ENCODE measurements at places on chromosomes 4 and X.

DNA sequence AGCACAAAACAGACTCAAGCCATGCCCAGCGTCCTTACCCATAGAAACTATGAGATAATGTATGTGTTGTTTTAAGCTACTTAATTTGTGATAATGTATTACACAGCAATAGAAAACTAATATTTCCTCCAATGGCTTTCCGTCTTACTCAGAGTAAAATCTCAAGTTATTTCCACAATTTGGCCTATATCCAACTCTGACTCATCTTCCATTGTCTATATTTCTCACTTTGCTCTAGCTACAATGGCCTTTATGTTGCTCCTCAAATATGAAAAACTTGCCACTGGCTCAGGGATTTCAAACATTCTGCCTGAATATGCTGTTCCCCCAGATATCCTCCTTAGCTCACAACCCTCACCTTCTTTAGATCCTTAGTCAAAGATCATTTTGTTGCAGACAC, 31.6 kb downstream of the IQCM start:
- DNase-seq, result no peak

- DNase-seq, result no peak
Observed at GRCh38 chrX:72683631-72684030, 30.5 kb downstream of the PHKA1 start.

- DNase-seq, result no peak
Observed at GRCh38 chrX:111585337-111585736, 73.9 kb downstream of the SERTM2 start.

- DNase-seq, result no peak
Observed at GRCh38 chrX:47683184-47683828, 24.3 kb upstream of the UXT start.

DNA sequence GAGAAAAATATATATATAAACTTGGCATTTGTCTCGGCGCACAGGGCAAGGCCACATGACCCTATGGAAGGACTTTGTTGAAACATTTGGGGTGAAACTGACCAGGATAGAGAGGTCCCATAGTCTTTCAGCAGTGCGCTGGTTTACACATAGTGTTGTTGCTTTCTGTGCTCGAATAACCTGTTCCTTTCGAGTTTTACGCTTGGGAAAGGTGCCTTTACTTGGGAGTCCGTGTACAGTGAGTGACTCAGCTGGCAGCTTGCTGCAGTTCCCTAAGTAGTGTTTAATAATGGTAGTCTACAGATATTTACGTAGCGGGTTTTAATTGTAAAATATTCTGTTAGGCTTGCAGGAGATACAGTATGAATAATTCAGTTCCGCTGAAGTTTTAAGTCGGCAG, 578 bp downstream of the APOOL start:
- DNase-seq, result no peak

DNA sequence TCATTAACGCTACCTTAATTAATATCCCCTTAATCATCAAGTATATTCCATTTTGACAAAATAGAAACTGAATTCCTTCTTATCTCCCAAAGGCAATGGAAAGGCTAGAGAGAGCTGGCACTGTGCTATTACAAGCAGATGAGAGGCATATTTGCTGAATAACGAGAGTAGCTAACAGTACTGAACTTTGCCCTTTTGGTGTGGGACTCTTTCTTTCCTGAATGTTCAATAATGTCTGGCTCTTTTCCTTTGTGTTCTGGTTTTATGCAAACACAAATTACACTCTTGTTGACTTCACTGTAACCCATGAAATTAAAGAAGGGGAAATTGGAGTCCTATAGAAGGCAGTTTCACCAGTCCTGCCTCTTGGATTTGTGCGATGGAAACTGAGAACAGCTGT, 63.5 kb downstream of the SHROOM3 start:
- no peak for DNase-seq

DNA sequence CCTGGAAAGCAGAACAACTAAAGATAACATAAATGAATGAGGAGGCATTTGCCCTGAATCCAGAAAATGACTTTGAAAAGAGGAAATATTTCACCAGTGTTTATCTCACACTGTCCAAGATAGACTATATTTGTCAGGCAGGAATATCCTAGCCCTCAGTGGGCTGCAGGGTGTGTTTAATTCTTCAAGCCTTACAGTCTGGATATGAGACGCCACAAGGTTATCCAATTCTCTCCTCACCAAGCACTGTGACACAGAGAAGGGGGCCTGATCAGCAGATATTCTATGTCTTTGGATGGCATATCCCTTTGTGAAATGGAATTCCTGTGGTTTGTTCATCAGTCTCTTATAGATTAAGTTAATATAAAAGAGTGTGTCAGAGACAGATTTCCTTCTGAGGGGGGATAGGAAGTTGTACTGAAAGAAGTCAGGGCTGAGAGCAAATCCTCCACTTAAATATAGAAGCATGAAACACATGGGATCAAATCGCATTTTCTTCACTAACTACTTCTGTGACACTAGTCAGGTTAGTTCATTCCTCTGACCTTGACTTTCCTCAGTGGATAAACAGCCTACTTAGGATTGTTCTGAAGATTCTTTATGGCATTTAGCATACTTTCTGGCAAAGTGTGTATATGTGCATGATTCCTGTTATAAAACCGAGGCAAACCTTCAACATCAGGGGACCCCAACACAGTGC, 6.8 kb upstream of the G3BP2 start:
- DNase-seq, result no peak

DNA sequence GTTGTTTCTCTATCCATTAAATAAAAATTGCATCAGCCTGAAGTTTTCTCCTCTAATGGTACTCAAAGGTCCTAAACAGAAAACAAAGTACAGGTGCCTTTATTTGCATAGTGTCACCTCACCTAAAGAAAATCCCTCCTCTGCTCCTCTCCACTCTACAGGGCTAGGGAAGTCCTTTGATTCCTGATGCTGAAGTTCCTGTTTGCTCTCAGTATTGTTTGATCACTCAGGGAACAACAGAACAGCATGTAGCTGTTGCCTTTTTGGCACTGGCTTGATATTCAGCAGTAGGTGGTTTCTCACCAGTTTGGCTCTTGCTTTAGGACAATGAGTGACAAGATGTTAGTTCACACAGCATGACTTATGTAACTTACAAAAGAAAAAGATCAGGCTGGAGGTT, 156.2 kb upstream of the SLC7A11 start:
- no peak for DNase-seq

DNA sequence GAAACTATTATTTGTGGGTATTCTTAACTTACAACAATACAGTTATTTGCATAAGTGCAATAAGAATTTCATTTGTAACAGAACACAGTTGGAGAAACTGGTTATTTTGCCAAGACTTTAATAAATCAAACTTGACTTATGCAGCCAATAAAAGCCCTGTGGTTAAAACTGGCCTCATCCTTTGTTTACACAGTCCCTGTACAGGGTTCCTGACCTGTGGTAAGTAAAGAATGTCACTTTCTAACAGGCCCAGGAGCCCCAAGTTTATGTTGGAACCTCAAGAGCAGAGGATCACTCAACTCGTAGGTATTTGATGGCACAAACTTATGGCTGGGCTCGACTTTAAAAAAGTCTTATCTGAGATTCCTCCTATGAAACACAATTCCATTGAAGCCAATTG, 88.6 kb upstream of the PTCHD1 start:
- DNase-seq, result no peak

DNA sequence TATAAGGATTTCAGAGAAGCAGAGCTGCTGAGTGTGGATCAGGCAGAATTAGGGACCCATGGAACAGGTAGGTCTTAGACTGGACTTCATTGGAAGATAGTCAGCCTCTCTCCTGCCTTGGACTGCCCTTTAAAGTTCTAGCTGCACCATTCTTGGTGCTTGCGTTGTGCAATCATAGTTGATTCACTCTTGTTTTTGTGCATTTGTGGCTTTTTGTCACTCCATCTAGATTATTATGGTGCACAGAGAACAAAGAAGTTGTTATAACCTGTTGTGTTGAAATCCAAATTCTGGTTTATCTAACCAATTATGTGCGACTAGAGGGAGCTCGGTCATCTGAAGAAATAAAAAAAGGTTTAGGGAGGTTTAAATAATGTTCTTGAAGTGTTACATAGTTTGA, 59.3 kb downstream of the JADE1 start:
- no peak for DNase-seq

DNA sequence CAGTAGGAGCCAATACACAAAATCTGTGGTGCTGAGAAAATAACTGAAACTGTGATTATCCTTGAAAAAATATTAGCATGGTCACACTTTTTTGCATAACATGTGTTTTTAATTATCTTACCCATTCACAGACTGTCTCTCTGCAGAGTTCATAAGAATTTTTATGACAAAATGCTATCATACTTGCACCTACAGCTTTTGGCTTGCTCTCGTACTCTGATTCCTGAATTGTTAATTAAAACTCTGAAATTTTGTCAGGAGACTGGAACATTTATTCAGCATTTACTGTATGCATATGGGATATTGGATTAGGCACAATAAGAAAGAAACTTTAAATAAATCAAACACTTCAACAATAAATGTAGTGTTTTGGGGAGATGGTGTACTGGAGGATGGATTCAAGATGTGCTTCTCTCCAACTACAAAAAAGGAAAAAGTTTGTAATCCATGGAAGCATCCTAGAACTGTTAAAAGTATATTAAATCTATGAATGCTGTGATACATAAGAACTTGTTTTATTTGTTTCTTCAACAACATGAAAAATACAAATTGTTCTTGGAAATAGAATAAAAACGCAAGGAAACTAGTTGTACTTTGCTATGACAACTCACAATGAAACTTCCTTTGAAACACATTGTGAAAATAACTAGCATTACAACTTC, 260.5 kb downstream of the SPATA18 start:
- DNase-seq, result no peak

- no peak for DNase-seq
Observed at GRCh38 chr4:173091362-173091761, 77.2 kb upstream of the GALNT7 start.

GRCh38 chr4:114598191-114599121, at the start of gene UGT8:
Gene UGT8 (plus strand): TSS chr4:114598807. CDS start chr4:114622881, 24,074 bp downstream.
- DNase-seq, result no peak

GRCh38 chrX:1224954-1225353, 12.5 kb upstream of the CRLF2 start:
- no peak for DNase-seq
